ENCODE measurements at places on chromosomes 2 and 18. TPM values are rescaled to one million over a fixed set of nuclear protein-coding genes. Genes with fewer than 3 reads are reported as not detected.
A peak's percentile ranks its signal among the peaks of the same experiment; 100 is the strongest.

DNA sequence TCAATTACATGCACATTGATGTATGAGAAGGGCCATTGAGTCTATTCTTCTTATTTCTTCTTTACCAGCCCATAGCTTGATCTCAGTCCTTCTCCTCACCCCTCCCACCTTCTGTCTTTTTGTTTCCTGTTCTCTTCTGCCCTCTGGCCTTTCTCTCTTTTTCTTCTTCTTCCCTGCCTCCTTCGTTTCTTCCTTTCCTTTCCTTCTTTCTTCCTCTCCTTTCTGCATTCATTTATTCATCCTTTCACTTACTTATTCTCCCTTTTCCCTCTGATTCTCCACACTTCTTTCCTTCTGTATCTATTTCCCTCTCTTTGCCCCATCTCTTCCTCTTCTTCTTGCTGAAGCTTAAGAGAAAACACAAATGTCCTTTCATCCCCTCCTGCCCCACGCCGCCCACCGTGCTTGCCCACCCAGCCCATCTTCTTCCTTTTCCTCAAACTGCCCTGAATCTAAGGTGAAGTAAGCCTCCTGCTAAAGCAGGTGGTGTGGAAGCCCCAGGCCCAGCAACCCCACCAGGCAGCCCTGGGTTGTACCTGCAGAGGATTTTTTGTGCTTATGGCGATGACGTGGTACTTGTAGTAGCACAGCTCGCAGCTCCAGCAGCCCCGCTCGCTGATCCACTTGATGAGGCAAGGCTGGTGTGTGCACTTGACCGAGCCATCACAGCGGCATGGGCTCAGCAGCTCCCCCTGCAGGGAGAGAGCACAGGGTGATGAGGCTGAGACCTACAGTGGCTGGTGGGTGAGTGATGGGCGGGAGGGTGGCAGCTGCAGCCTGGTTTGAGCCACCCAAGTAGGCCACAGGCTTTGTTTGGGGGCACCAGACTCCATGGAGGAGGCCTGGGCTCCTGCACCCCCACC, 89.0 kb downstream of the MARCHF4 start:
- no peak for DNase-seq

TNS1 gene
- polyA plus RNA-seq, result 2.5 TPM

- DNase-seq, result no peak
These were observed 6.0 kb upstream of the GLI2 start for GRCh38 chr2:120729406-120730399.

DNA sequence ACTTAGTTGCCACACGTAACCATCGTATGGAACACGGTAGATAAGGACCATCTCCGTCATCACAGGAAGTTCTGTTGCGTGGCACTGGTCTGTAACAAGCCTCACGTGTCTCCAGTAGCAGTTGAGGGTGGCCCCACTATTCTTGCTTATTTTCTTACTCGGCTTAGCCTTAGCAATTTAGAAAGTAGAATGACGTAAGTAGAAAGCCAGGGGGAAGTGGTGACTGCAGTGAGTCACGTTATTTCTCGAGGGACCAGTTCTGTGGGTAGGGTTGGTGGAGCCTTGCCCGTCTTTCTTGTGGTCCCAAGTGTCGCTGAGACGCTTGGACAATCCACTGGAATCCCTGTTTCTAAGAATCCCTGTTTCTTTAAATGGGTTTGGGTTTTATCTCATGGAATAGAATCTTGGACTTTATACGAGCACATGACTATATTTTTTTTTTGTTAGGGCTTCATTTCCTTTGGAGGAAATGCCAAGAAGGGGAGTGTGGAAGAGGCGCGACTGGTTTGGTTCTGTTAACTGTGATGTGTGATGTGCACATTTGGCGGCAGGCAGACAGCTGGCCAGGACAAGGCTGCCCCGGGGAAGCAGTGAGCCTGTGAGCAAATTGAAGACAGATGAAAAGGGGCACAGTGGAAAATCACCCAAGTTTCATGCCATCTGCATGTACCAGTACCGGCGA, 96.2 kb downstream of the CABLES1 start:
- DNase-seq, result peak; percentile 40

DNA sequence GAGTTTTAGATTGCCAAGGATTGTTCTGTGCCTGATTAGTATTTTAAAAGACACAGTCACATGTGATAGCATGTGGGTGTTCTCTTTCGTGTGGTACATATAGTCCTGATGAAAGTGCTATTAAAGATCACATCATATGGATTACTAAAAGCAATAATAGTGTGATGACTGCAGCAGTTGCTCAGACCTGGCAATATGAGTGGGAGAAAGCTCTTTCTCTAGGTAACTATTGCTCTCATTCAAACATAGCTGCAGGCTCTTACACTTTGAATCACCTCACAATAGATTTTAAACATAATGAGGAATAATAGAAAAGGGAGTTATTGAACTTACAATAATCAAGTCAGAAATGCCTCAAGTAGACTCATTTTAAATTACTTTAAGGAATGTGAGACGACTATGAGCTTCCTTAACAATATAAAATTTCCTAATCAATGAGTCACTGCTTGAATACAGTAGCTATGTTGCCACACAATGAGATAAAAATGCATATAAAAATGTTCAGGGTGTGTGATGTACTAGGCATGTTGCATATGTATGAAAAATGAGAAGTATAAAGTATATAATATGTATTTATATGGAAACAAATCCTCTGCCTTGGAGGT, 452.1 kb downstream of the TMX3 start:
- DNase-seq, result peak; percentile 68

DNA sequence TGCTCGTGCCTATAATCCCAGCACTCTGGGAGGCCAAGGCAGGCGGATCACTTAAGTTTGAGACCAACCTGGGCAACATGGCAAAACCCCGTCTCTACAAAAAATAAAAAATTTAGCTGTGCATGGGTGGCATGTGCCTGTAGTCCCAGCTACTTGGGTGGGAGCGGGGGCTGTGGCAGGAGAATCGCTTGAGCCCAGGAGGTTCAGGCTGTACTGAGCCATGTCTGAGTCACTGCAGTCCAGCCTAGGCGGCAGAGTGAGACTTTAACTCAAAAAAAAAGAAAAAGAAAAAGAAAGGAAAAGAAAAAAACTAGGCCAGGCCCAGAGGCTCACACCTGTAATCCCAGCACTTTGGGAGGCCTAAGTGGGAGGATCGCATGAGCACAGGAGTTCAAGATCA, 30.8 kb downstream of the TWSG1 start:
- no peak for DNase-seq

DNA sequence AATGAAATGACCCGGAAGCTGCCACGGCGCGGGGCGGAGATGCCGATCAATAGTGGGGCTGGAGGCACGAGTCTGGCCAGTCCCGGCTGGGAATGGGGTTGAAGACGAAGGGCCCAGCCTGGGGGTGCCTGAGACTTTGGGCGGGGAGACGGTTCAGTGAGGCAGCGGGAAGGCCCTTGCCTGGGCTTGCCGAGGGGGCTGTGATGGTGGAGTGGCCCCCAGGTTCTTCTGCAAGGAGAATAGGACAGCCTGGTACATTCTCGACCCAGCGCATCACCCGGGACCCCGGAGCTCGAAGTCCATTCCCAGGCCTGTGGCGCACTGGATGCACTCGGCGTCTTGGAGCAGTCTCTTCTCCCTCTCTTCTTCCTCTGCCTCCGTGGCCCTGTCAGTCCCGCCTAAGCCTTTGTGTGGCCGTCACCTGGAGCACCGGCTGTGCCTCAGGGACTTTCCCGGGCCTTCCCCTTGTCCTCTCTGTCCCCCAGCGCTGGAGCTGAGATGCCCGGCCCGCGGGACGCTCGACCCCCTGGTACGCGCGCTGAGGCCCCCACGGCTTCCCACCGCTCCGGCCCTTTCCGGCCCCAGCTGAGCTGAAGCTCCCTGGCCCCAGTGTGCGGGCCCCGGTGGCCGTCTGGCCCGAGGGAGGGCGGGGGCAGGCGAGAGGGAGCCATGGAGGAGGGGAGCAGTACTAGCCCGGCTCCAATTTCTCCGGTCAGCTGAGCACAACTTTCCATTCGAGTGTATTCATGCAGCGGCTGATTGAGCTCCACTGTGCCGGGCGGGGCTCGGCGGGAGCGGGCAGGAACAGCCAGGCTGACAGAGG, 8.0 kb downstream of the SIX3 start:
- no peak for DNase-seq

TRIM43B gene
- polyA plus RNA-seq, result not detected

- no peak for DNase-seq
These were observed 483 bp upstream of the FHL2 start for GRCh38 chr2:105399207-105399861.

DNA sequence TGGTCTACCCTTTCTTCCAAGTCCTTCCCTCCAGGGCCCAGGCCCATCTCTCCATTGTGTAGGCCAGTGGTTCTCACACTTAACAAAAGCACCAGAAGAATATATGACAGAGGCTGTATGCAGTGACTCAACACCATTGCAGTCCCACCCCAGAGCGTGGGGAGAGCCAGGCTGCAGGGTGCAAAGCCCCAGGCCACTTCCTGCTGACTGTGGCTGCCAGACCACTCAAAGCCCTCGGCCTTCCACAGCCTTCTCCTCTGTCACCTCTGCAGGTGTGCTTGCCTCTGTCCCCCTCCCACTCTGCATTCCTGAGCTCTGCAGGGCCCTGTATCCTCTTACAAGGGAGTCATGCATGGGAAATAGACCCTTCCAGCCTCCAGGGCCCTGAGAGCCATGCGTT, 40.4 kb upstream of the ARHGEF4 start:
- DNase-seq, result no peak

GRCh38 chr2:175606010-175606841, 395.8 kb downstream of the LNPK start:
- DNase-seq, result no peak

CYRIA gene
- polyA plus RNA-seq, result 1.4 TPM

- no peak for DNase-seq
These were observed 20.4 kb downstream of the SERPINB7 start for GRCh38 chr18:63795606-63796005.

ATP6V1B1 gene
- polyA plus RNA-seq, result not detected

GRCh38 chr2:224723586-224724217, 7.5 kb upstream of the CCDC195 start:
- DNase-seq, result no peak

ZEB2 gene
- polyA plus RNA-seq, result 0.12 TPM

CPO gene
- 0.25 TPM for polyA plus RNA-seq

GRCh38 chr2:52423111-52423510, 1344.5 kb upstream of the CHAC2 start:
- no peak for DNase-seq

DNA sequence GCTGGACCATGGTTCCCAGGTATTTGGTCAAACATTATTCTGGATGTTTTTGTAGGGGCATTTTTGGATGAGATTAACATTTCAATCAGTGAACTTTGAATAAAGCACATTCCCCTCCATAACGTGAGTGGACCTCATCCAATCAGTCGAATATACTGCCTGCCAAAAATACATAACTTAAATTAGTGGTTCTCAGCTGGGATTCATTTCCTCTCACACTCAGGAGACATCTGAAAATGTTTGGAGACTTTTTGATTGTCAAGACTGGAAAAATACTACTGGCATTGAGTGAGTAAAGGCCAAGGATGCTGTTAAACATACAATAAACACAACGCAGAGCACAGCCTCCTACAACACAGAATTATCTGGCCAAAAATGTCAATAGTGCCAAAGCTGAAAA, 198.2 kb downstream of the MYO1B start:
- DNase-seq, result no peak

ASPRV1 gene
- 1.5 TPM for polyA plus RNA-seq

GRCh38 chr2:233693963-233694362, 1.3 kb downstream of the UGT1A6 start:
- DNase-seq, result no peak

- DNase-seq, result no peak
These were observed 40.0 kb downstream of the COA5 start for GRCh38 chr2:98568161-98568956.

DNA sequence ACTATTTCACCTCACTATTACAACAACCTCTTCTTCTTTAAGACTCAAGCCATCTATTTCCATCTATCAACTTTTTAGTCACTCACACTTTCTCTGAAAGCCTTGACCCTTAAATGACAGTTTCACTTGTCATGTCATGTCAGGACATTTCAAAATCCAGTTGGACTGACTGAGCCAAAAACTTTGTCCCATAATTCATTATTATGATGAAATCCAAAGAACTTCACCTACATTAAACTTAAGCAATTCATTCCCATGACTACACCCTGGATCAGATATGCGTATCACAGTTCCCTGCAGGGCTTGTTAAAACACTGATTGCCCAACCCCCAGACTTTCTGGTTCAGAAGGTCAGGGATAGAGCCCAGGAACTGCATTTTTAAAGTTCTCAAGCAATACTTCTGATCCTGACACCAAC, 26.5 kb downstream of the LDAH start:
- no peak for DNase-seq

Measured in keratinocyte (primary cell).